ENCODE measurements at places on chromosomes 12 and 14.

- DNase-seq: no peak
Measured at GRCh38 chr12:132318135-132318534, 11.3 kb downstream of the GALNT9 start.

- DNase-seq: no peak
Measured at GRCh38 chr14:68401317-68401716, 391.6 kb downstream of the ZFP36L1 start.

DNA sequence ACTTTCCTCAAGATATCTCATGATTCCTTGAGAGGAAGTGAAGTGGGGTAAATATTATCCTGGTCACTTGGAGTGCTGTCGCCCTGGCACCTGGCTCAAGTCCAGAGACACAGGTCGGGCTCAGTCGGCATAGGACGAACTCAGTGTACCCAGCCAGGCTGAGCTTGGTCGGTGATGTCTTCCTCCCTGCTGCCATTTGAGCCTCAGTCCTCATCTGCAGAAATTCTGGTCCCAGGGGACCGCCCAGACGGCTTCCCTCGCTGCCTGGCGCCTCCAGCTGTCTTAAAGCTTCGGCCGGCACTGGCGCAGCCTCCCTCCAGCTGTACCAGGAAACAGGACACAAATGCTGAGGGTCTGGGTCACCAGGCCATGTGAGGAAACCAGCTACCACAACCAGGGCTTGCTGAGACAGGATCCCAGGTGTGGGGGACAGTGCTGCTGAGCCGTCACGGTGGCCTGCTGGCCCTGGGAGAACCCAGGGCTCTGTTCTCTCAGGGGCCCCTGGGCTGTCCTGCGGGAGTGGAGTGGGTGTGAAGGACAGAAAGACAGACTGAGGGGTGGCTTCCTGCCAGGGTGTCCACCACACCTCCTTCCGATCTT, 5.0 kb upstream of the KLC1 start:
- DNase-seq: no peak

GRCh38 chr12:73307260-73307659, 1035.1 kb downstream of the TRHDE start:
- DNase-seq: no peak

- no peak for DNase-seq
Measured at GRCh38 chr12:48489012-48489411, 6.7 kb downstream of the C12orf54 start.

GRCh38 chr14:80948291-80948690, 6.8 kb upstream of the CEP128 start:
- no peak for DNase-seq

DNA sequence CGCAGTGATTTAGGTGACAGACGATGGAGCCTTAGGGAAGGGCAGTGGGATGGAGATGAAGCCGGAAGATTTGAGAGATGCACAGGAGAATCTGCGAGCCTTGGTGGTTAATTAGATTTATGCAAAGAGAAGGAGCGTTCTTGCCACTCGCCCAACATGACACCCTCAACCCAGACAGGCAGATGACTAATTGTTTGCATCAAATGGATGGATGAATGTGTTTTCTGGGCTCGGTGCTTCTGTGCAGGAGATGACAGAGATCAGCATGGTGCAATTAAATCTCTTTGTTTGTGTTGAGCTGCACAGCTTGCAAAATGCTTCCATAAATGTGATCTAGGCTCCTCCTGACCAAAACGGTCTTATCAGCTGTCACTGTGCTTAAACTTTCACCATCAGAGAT, 202.3 kb upstream of the PRMT8 start:
- DNase-seq: no peak

- no peak for DNase-seq
Measured at GRCh38 chr12:115569345-115570068, 708.0 kb downstream of the MED13L start.

DNA sequence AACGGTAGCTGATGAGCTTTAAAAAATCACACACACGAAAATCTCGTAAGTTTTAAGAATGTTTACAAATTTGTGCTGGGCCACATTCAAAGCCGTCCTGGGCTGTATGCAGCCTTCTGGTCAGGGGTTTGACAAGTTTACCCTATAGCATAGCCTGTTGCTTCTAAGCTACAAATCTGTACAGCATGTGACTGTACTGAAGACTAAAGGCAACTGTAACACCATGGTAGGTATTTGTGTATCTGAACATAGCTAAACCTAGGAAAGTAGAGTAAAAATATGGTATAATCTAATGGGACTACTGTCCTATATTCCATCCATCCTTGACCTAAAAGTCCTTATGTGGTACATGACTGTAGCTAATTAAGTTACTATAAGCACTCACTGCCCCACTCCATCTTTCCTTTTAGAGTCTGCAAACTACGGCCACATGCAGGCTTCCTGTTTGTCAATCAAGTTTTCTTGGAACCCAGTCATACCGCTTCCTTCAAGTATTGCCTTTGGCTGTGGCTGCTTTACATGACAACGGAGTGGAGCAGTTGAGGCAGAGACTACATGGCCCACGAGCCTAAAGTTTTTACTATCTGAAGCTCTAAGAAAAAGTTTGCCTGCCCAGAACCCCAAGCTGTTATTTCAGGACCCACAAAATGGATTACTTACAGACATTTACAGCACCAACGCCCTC, 18.5 kb downstream of the KRT7 start:
- DNase-seq: no peak

GRCh38 chr14:52052288-52052943, 16.4 kb downstream of the NID2 start:
- no peak for DNase-seq

GRCh38 chr14:32938719-32939253, at the start of gene NPAS3:
NPAS3 (plus strand) TSS chr14:32938879.
- no peak for DNase-seq

GRCh38 chr12:131774576-131775391, 53.4 kb upstream of the MMP17 start:
- DNase-seq: no peak

- no peak for DNase-seq
Measured at GRCh38 chr14:53954551-53955228, 1.9 kb downstream of the BMP4 start.
